ENCODE measurements at places on chromosomes 5 and 9. TPM values are rescaled to one million over a fixed set of nuclear protein-coding genes. Genes with fewer than 3 reads are reported as not detected.
A peak's percentile ranks its signal among the peaks of the same experiment; 100 is the strongest.

- DNase-seq: no peak
Observed at GRCh38 chr5:98840946-98841345, 67.5 kb downstream of the RGMB start.

GRCh38 chr5:52807723-52808122 is 20.0 kb downstream of the ITGA1 start:
- no peak for DNase-seq

PCDHA9 gene
- not detected for total RNA-seq

DNA sequence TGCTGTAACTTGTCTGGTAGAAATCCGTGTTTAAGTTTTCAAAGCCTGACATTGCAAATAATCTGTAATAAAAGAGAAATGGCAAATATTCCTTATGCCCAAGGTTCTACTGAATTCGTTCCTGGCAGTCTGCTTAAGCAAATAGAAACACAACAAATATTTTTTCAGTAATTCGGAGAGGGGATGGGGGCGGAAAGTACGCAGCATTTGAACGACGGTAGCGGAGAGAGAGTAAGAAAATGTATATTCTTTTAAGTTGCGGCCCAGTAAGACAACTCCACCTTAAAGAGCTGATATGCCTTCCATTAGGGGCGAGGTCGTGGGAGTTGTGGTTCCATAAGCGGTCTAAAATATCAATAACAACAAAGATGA is 569 bp downstream of the YIPF5 start:
- no peak for DNase-seq

AFAP1L1 gene
- total RNA-seq: 0.47 TPM

TMEM141 gene
- total RNA-seq: 14.6 TPM

DNA sequence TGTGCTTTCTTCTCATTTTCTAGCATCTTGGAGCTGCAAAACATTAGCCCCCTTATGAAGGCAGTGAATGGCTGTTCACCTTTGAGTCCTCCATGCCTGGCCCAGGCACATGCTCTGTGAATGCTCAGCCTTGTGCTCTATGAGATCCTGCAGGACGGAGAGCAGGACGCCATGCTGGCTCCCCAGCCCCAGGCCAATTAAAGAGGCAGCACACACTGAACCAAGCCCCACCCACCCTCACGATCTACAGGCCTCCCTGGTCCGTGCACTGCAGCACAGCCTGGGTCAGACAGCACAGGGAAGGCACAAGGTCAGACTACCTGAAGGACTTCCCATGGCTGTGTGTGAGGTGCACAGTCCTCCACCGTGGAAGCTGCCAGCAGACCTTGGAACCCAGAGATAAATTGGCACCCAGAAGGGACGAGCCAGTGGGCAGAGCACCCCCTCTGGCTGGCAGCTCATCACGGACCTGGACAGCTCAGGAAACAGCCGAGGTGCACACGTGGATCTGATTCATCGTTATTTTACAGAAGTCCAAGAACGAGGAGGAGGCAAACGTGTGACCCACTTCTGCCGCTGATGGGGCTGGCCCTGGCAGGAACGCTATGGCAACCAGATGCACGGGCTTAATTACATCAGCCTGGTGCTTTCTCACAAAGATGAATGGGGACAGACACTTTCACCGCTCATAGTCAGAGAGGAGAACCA is 59.5 kb downstream of the OLFM1 start:
- DNase-seq: no peak

GRCh38 chr5:55327281-55327680 is 19.5 kb downstream of the MTREX start:
- DNase-seq: no peak

NRARP gene
- 0.96 TPM for total RNA-seq

DDX41 gene
- 49.7 TPM for total RNA-seq

CCDC192 gene
- total RNA-seq: not detected

STPG3 gene
- total RNA-seq: not detected

PRDM9 gene
- not detected for total RNA-seq

TEK gene
- total RNA-seq: not detected

GRCh38 chr5:157447201-157447637 is 12.8 kb upstream of the NIPAL4 start:
- DNase-seq: no peak

DNA sequence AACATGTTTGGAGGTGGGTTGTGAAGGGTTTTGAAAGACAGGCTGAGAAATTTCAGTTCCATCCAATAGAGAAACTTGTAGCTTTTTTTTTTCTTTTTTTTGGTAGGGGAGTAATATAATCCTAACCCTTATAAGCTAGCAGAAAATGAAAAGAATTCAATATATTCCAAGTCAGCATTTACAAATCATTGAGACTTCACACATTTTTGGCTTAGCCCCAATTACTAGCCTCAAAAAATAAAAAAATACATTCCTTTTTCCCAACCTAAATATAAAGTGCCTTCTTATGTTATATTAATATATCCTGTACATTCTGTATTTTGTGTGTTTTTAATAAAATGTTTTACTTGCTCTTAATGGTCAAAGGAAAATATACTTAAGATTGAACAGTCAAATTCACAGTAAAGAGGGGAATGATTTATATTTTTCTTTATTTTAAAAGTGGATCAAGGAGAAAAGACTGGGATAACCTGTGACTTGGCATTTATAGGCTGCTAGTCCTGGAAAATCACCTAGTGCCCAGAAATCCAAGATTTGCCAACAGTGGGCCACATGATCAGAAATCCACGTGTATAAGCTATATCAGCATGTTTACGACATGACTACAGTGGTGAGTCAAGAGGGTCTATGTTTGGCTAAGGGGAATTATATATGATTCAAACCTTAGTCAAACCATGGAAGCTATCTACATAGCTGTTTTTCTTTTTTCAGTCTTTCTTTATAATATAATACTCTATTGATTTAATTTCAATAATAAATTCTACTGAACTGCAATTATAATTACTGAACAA is 14.5 kb downstream of the HACD4 start:
- no peak for DNase-seq

GRCh38 chr9:13174906-13175639 is 104.4 kb downstream of the MPDZ start:
- no peak for DNase-seq

- no peak for DNase-seq
Observed at GRCh38 chr5:180596115-180596667, 4.9 kb upstream of the SCGB3A1 start.

DNA sequence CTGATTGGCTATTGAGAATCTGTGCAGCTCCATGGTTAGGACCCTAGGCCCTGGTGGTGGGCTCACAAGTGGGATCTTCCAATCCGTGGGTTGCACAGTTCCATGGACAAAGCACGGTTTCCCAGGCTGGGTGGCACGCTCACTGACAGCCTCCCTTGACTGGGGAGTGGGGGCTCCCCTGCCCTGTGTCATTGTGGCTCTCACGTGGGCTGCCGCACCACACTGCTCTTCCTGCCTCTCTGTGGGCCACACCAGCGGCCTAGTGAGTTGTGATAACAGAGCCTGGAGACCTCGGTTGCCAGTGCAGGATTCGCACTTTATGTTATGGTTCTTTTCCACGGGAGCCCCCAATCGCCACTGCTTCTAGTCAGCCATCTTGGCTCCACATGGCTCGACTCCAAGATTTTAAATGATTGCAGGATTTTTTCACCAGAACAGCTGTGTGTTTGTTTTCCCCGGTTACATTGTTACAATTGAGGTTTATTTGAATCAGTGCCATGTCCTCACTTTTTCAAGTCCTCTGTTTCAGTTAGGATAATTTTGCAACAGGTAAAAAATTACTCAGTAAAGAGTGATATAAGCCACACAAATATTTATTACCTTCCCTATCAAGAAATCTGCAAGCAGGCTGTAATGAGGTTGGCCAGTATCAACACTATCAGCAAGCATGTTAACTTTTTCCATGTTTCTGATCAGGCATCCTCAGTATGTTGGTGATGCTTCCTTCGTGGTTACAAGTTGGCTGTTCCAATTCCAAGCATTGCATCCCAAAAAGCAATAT is 253.8 kb downstream of the ZNF608 start:
- no peak for DNase-seq

BTNL3 gene
- total RNA-seq: not detected

SPINK7 gene
- not detected for total RNA-seq

DNA sequence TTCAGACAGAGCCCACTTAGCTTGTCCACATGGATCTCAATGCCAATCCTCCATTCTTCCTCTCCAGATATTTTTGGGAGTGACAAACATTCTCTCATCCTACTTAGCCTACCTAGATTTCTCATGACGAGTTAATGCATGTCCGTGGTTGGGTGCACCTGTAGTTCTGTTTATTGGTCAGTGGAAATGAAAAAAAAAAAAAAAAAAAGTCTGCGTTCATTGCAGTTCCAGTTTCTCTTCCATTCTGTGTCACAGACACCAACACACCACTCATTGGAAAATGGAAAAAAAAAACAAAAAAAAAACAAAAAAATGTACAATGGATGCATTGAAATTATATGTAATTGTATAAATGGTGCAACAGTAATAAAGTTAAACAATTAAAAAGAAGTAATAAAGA is 59.0 kb downstream of the BASP1 start:
- DNase-seq: no peak

DNA sequence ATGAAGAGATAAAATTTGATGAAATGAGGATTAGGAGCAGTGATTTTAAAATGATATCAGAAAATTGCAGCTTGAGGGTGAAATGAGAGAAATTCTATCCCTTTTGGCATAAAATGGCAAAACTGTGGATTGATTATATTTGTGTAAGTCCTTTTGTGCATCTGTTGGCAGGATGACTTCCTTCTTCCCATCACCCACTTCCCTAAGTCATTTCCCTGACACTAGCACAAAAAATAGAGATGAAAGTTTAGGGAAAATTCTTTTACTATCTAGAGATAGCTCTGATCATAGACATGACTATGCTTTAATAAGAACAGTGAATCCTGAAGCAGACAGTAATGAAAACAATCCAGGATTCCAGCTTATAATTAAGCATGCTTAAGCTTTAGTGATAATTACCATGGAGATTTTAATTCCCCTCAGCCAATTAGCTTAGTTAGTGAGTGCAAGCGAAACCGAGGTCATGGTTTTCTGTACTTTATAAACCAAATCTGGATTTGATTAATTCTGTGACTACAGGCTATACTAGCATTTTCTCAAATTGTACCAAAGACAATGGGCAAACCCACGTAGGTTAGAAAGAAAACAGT is 163.6 kb upstream of the TARS1 start:
- no peak for DNase-seq

- DNase-seq: no peak
Observed at GRCh38 chr5:116358911-116359418, 215.7 kb downstream of the SEMA6A start.

DNA sequence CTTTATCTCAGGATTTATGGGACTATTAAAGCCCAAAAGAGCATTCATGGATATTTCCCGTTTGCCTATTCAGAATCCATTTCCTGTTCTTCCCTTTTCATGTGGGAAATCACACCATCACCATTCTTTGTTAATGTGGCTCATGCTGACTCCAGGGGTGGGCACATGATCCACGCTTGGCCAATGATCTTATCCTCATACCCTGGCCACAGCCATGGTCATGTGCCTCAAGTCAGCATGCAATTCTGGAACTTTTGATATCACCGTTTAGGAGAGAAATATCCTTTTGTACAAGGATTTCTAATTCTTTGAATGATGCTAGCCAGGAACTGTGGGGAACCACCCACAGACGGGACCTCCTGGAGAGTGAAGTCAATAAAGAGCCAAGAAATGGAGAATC is 272.2 kb downstream of the PRELID2 start:
- no peak for DNase-seq

DNA sequence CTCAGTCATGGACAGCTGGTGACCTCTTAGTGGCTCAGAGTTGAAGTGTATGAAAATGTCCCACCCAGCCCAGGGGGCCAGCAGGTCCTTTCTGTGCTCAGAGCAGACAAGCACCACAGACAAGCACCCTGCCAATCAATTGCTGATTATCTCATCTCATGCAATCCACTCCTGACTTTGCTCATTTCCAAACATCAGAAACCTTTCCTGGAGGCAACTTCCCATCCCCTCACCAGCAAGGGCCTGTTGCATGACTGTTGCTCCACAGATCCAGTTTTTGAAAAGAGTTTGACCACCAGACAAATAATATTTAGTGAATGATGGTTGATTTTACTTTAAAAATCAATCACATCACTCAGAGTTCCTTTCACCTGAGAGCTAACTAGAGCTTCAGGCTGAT is 397.3 kb upstream of the KLF4 start:
- no peak for DNase-seq

- DNase-seq: no peak
Observed at GRCh38 chr5:165525271-165525670, 2019.9 kb downstream of the MAT2B start.

DNA sequence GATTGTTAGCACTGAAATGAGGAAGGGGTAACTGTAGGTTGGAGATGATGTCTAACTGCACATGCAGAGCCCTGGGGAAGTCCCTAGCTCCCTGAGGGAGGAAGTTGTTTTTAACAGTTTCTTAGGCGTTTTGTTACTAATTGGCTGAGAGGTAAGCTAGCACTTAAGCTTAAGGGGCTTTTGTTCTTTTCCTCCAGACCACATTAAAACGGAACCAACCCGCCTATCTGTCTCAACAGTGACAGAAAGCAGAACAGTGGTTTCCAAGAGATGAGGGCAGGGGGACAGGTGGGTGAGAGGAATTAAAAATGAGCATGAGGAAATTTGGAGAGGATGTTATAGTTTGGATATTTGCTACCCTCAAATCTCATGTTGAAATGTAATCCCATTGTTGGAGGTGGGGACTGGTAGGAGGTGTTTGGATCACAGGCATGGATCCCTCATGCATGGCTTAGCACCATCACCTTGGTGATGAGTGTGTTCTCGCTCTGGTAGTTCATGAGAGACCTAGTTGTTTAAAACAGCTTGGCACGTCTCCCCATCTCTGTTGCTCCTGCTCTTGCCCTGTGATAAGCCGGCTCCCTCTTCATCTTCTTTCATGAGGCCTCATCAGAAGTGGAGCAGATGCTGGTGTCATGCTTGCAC is 38.9 kb downstream of the LYRM7 start:
- peak; percentile 88 for DNase-seq

SPRY4 gene
- total RNA-seq: 0.16 TPM

- no peak for DNase-seq
Observed at GRCh38 chr9:86977205-86977835, 30.0 kb upstream of the GAS1 start.

APBA1 gene
- 1.4 TPM for total RNA-seq

DNA sequence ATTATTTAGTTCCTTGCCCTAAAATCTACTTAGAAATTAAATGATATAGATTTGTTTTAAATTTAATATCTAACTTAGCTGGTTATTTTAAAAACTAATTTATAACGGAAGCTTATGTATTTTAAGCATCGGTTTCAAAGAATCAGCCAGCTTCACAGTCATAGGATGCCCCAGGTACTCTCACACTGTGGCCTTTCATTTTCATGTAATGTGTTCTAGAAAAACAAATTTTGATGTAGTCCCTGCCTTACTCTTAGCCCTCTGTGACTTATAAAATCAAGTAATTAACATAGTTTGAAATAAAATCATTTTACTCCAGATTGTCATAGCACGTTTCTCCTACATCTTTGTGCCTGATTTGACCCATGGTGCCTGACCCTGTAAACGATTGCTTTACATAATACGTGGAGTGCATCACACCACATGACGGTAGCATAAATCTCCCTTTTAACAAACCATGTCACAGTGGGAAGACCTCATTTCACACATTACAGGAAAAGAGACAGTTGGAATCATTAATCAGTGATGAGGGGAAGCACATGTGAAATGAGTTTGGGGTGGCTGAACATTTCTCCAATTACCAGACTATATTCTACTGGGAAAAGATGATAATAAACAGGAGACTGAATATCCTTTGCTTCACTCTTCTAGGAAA is 731.5 kb upstream of the CDH9 start:
- DNase-seq: no peak

- DNase-seq: no peak
Observed at GRCh38 chr5:133749331-133749985, 137.1 kb upstream of the FSTL4 start.

Data from CD4-positive, alpha-beta T cell (primary cell).